ENCODE measurements at places on chromosomes 13 and 19.
A peak's percentile ranks its signal among the peaks of the same experiment; 100 is the strongest.

DNA sequence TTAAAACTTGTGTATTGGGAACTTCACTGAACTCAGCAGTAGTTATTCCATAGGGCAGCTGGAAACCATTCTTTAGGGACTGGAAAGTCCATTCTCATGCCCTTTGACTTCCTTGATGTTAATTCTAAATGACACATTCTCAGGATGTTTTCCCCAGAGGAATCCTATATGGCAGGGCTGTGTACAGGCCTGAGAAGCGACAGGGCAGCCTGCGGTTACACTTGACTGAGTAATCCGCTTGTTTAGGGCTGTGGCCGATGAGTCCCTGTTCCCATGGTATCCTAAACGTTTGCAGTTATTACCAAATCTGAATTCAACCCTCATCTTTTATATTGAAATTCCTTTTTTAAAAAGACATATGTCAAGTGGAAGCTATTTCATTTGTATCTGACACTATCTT, 83.5 kb downstream of the COL4A2 start:
- DNase-seq = no peak

DNA sequence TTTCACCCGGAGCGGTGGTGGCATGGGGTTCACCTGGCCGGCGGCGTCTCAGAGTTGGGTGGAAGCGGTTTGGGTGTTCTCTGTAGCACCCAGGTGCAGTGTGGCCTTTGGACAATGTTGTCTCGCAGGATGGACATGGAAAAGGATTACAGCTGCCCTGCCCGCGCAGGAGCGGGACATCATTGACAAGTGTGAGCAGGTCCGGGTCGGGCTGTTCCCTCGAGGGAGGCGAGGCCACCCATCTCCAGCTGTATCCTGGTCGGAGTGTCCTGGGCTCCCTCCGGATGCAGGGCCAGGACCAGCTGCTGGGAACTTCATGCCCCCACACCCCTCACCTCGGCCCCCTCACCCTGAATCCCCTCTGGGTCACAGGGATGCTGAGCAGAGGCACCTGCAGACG, 7.8 kb upstream of the ZNF14 start:
- no peak for DNase-seq

GRCh38 chr19:38273499-38273898, 9.1 kb downstream of the SPINT2 start:
- no peak for DNase-seq

GRCh38 chr13:97261254-97262005, 39.3 kb downstream of the MBNL2 start:
- DNase-seq = no peak

- no peak for DNase-seq
Observed at GRCh38 chr13:80307401-80307987, 33.4 kb downstream of the SPRY2 start.

DNA sequence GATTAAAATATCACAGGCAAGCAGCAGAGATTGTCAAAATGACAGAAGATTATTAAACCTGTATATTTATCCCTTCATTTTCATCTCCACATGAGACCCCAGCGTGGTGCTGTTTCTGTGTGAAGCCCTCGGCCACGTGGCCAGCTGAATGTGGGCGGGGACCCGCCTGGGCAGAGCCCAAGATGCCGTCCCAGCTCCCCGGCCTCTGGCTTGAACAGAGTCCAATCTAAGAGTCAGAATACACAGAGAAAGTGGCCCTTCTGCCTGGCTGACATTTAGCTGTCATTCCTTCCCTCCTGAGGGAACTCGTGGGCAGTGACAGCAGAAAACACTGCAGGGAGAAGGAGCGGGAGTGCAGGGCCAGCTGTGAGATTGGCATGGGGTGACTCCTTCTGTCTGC, 34.9 kb upstream of the UQCRFS1 start:
- no peak for DNase-seq

DNA sequence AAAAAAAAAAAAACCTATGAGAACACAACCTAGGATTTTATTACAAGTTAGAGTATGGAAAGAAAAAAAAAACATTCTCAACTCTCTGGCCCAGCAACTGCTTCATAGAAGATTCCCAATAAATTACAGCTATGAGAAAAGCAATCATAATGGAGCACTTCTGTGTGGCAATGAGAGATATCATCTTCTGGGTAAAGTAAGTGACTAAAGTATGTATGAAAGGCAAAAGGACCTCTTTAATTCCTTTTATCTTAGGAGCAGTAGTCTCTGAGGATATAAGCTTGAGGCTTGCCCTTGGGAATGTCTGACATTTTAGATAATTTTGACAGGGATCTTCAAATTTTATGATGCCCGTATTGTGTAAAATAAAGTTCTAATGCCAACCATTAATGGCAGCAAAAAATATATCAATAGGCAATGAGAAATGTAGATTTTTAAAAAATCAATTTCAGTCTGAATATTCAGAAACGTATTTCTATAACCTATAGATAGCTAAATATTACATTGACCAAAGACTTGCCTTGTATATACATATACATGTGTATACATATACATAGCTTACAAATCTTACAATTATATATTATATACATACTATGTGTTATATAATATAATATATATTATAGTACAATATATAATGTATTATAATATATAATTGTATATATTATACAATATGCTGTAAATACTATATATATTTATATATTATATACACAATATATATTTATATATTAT, 823.9 kb upstream of the SLITRK1 start:
- DNase-seq = no peak

DNA sequence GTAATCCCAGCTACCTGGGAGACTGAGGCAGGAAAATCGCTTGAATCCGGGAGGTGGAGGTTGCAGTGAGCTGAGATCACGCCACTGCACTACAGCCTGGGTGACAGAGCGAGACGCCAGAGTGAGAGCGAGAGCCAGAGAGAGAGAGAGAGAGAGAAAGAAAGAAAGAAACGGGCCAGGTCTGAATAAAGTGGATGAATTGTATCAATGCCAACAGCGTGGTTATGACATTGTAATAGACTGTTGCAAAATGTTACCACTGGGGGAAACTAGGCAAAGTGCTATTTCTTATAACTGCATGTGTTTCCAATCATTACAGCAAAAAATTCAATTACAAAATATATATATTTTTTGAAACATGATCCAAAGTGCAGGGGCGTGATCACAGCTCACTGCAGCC, 11.8 kb upstream of the BTBD2 start:
- no peak for DNase-seq

GRCh38 chr19:38617764-38618589, at the start of gene MAP4K1:
MAP4K1 (minus strand) TSS chr19:38617953; CDS start chr19:38617895, 58 bp downstream.
- peak; percentile 41 for DNase-seq

- DNase-seq = no peak
Observed at GRCh38 chr19:6891761-6892385, 4.5 kb downstream of the ADGRE1 start.

- DNase-seq = no peak
Observed at GRCh38 chr19:27971071-27971470, 1241.9 kb downstream of the UQCRFS1 start.

- DNase-seq = peak; percentile 51
Observed at GRCh38 chr19:5001615-5002014, 32.7 kb downstream of the KDM4B start.

- no peak for DNase-seq
Observed at GRCh38 chr19:37128821-37129177, 43.7 kb downstream of the ZNF585A start.

GRCh38 chr19:4264812-4265211, 14.3 kb upstream of the SHD start:
- no peak for DNase-seq

DNA sequence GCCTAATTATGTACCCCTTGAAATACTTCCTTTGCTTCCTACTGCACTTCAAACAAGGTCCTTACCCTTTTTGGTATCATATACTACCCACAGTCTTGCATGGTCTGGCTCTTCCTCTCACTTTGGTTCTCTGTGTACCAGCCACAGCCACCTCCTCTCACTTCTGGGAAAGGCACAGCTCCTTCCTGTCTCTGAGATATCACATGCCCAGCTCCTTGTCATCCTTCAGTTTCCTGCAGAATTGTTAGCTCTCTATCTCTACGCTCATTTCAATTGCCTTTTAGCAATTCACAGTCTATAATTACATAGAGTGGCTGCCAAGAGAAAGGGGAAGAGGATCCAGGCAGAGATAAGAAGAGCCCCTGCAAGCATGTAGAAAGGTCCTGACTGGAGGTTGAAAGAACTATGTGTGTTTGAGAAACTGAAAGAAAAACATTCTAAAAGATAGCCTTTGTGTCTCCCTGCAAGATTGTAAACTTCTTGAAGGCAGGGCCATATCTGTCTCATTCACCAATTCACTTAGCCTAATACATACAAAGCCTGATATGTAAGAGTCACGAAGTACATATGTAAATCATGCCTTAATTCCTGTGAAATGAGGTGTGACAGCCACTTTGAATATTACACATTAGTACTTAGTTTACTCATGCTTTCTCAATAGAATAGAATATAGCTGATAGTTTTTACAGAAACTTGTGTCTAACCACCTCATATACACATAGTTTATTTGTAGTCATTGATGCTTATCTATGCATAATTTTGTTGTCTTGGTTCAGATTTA, 933.1 kb downstream of the DIAPH3 start:
- DNase-seq = no peak

- DNase-seq = no peak
Observed at GRCh38 chr19:868458-869244, 9.2 kb downstream of the CFD start.

GRCh38 chr13:51630288-51630615, 46.0 kb downstream of the WDFY2 start:
- DNase-seq = no peak

DNA sequence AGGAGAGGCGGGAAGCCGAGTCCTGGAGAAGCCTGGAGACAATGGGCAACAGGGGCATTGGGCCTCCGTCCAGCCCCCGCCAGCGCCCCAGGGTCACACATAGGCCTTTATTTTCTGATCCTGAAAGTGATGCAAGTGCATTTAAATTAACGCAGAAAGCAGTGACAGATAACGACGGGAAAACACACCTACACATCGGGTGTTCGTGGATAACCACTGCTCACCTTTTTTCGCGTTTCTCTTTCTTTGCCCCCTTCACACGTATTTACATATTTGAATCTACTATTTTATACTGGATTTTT, 30.4 kb upstream of the GRTP1 start:
- DNase-seq = no peak

GRCh38 chr19:55620410-55621204, 3.8 kb downstream of the ZNF784 start:
- DNase-seq = no peak

DNA sequence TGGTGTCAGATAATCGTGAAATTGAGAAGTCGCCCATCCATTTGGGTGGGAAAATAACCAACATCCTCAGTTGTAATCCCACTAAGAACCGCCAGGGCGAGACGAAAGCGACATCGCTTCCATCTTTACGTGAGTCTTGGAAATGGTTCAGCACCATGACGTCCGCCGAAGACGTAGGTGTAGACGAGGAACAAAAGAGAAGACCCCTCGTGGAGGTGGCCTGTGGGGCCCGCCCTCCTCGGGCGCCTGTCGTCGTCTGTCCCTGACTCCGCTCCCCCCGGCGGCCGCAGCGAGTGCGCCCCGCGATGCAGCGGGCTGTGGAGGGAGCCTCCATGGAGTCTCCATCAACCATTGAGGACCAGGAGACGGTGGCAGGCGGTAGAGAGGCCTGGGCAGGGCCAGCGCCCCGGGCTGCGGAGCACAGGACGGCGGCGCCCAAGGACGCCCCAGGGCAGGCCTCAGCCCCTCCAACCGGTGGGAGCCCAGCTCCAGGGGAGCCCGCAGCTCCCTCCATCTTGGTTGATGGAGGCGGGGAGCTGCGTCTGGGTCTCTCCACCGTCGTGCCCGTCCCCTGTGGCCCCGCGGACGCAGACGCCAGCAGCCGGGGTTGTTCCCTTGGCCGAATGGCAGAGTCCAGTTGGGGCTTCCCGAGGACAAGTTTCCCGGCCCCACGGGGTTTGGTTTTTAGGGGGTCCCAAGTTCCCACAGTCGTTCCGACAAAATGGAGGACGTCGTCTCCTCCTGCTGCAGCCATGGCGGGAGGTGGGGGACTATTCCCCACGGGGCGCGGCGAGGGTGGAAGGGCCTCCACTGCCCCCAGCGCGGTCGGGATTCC, 990 bp upstream of the ZMYM2 start:
- DNase-seq = peak; percentile 92

DNA sequence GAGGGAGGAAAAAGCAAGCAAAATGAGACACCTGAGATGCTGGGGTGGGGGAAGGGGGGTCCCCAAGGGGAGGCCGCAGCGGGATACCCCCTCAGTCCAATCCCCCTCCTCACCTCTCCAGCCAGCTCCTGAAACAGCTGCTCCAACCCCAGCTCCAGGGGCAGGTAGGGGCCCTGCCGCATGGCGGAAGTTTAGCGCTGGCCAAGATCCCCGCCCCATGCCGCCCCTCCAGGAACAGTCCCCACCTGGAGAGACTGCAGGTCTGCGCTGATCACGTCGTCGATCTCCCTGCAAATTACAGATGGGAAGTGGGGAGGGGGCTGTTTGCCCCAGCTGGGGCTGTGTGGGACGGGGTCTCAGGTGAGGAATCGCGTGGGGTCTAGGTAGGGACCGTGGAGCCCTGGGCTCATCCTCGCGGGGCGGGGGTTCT, 9.0 kb downstream of the CAPN12 start:
- no peak for DNase-seq

DNA sequence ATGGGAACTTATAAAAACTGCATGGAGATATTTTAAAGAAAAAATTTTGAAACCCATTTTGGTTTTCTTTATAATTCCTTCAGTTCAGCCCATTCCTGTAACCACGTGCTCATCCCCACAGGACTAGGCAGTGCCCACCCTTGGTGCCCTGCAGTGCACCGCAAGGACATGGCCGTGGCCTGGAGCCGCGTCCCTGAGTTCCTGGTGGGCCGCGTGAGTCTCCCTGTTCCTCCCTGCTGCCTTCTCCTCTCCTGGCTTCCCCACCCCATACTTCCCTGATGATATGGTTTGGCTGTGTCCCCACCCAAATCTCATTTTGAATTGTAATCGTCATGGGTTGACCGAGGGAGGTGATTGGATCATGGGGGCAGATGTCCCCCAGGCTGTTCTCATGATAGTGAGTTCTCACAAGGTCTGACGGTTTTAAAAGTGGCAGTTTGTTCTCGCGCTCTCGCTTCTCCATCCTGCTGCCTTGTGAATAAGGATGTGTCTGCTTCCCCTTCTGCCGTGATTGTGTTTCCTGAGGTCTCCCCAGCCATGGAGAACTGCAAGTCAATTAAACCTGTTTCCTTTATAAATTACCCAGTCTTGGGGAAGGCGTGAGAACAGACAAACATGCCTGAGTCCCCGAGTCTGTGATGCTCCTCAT, 31.6 kb upstream of the TFDP1 start:
- DNase-seq = no peak

GRCh38 chr13:103187721-103188156, 121.5 kb upstream of the SLC10A2 start:
- no peak for DNase-seq

DNA sequence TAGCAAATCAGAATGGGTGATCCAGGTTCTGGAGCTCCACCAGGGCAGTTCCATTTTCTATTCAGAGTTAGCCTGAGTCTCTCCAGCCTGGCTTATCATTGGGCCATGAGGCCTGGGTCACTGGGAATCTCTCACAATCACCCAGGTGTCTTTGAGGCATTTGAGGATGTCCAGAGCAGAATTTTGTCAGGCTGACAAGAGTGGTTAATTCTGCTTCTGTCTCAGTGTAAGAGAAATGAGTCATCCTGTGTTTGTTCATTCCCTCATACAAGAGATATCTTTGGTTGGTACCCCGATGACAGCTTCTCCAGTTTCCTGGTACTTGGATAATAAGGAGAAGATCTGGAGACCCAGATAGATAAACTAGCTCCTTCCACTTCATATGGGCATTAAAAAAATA, 10.4 kb downstream of the ZNF93 start:
- DNase-seq = no peak
